NCI-H1105 treated with DMSO at 0.1 percent for 48 hours (cell line): ENCODE measurements at places on chromosomes 4 and X.
A peak's percentile ranks its signal among the peaks of the same experiment; 100 is the strongest.

GRCh38 chr4:42512226-42512625 is 114.9 kb downstream of the SHISA3 start:
- DNase-seq = no peak

DNA sequence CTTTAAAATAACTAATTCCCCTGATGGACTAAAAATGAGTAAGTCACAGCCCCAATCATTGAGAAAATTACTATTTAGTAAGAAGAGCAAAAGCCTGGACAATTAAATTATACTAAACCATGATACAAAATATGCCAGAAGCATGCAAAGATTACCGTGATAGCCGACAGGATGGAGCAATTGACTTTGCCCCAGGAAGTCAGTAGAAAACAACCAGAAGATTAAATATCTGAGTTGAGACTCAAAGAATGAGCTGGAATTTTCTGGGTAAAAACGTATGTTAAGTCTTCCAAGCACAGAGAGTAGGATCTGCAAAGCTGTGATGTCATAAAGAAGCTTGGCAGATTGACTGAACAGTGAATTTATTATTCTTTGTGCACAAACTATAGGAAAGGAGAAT is 816.1 kb upstream of the TENM3 start:
- no peak for DNase-seq

DNA sequence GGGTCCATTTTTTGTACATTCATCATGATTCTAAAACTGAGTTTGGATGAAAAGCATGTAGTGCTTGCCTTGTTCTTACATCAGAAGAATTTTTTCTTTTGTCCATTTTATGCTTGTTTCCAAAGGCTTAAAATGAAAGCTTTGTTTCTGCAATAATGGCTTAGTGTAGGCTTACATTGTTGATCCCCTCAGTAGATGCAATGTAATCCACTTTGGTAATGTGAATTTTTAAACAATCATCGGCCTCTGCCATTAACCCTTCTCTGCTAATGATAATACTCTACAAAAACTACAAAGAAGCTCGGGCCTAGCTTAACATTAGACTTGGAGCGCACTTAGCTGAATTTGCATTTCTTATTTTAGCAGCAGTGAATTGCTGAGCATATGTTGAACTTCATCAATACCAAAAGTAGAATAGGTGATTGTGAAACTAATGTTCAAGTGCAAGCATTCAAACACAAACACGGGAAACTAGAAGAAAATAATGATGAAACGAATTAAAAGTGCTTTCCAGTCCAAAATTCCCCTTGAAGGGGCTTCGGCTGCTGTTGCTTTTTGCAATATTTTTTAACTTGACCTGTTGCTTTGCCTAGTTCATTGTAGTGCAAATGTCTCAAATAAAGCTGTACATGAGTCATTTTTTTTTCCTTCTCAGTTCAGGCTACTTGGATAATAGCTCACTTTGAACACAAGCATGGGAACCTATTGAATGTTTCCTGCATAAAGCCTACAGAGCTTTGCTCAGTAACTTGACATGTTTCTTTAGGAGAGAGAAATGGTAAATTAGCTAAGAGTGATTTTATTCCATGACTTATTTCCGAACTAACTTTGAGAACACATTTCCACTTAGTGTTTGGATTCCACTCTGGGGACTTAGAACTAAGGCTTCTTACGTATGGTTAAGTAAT is 66.5 kb downstream of the SLIT2 start:
- no peak for DNase-seq

DNA sequence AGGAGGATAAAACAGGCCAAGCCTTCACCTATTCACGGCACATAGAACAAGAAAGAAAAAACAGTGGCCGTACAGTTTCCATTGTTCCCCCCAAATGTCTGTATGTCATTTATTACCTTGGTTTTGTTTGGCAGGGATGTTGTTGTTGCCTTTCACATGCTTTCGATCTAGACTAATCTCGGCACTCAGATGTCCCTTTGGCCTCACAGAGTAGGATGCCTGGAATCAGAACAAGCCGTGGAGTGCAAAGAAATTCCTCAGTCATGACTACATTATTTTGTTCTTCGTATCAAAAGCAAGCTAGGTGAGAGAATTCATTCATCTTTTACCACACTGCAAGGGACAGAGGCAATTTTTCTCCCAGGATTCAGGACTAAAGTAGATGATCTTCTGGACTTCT is 106.9 kb downstream of the SMIM20 start:
- DNase-seq = no peak

- DNase-seq = no peak
Measured at GRCh38 chrX:100395781-100396180, 14.3 kb downstream of the PCDH19 start.

- DNase-seq = no peak
Measured at GRCh38 chr4:22712105-22712504, 19.4 kb downstream of the GBA3 start.

DNA sequence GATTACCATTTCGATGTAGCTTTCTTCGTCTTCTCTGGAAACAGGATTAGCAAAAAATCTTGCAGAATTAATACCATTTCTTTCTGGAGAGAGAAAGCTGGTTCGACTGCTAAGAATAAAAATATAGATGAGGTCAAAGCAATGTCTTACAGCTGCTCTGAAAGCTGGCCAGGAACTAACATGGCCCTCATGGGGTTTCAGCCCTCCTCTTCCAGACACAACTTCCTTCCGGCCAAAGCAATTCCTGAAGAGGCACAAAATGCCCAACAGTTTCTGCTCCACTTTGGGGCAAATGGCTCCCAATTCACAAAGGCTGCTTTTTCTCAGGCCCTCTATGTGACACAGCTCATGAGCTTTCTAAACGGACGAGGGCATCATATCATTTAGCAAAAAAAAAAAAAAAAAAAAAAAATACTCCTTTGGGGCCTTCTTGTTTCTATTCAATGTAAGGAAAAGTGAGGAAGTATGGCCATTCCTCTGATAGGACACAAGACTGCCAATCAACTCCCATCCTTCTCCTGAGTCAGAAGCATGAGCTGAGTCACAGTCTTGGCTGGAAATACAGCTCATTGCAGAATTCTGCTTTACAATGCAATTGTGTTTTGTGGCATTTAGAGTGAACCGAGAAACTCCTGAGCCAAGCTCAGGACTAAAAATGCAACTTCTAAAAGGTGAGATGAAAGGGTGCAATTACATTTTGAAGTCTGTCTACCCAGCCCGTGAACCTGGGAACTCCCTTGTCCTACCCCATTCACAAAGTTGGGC is 42.7 kb upstream of the CTAG2 start:
- no peak for DNase-seq

DNA sequence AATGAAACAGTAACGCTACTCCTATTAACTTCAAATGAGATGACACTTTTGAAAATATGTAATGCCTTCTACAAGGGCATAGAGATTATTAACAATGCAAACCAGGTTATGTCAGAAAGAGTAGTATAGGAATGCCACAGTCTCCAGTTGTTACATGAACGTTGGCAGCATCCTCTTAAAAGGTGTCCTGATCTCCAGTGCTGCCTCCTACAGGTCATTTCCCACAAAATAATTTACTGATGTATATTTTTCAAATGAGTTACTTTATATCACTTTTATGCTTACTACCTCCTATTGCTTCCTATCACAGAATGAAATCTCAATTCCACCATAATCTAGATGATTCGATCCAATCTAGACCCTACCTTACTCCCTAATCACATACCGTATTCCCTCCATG is 195.2 kb upstream of the EPHA5 start:
- DNase-seq = no peak

GRCh38 chrX:152637649-152638442 is at the start of gene GABRQ:
Gene GABRQ (plus strand): TSS chrX:152637895. CDS start chrX:152638203, 308 bp downstream.
- DNase-seq = peak; percentile 92

DNA sequence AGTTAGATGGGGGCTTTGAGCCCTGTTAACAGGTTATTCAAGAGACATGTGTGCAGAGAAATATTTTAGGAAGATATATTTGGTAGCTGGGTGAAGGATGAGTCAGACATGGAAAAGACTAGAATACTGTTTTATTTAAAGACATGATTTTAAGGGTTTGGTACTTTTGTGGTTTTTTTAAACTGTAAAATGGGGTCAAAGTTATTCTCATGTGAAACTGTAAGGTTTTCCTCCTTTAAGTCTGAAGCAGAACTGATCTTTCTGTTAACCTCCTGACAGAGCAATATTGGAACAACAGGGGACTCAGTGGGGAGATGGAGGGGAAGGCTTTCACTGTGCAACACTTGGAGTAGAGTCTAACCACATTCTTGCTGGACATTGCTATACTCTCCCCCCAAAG is 112.4 kb upstream of the LSM6 start:
- no peak for DNase-seq

DNA sequence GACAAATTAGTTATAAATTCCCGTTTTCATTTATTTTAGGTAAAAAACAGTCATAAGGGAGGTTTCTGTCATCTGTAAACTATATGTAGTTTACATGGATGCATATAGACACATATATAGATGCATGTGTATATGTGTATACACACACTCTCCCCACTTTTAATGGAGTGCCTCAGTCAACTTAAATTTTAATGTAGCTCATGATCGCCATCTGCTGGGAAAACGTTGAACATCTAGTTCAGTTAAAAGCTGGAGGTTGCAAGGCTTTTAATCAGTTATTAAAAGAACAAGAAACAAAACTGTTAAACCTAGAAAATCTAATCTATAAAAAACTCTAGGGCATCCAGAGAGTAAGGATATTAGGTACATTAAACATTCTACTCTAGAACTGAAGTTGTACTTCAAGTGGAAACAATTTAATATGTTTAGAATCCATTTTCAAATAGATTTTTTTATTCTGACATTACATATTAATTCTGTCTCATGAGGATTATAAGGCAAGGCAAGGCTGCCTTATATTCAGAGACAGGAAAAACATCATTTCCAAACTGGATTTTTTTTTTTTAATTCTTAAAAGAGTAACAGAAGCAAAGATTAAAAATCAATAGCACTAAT is 122.6 kb downstream of the SHISA3 start:
- DNase-seq = peak; percentile 12

DNA sequence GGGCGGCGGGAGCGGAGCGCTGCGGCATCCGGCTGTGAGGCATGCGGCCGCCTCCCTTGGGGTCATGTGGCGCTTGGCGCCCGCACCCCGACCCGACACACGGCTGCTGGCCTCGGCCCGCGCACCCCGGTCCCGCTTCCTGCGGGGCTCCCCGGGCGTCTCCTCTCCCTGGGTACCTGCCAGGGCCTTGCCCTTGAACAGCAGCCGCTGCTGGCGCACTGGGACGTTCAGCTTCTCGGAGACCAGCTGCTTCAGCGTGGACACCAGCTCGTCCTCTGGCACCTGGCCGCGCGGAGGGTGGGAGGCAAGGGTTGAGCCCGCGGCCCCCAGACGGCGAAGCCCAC is 391 bp downstream of the UBL4A start:
- DNase-seq = peak; percentile 19

DNA sequence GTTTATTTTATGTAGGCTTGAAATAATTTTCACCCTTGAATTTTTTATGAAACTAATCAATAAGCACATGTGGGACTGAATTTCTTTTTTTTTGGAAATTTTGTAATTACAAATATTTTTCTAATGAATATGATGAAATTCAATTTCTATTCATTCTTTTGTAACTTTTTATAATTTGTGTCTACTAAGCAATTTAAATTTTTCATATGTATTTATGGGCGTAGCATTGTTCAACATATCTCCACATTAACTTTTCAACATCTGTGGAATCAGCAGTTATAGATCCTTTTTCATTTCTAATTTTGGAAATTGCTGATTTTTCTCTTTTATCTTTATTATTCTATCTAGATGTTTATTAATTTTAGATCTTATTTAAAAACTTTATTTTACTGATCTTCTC is 1320.3 kb downstream of the C4orf33 start:
- no peak for DNase-seq

GRCh38 chr4:84697615-84698201 is 114.8 kb downstream of the CDS1 start:
- DNase-seq = no peak

- DNase-seq = no peak
Measured at GRCh38 chr4:14125375-14126129, 498.0 kb upstream of the BOD1L1 start.

DNA sequence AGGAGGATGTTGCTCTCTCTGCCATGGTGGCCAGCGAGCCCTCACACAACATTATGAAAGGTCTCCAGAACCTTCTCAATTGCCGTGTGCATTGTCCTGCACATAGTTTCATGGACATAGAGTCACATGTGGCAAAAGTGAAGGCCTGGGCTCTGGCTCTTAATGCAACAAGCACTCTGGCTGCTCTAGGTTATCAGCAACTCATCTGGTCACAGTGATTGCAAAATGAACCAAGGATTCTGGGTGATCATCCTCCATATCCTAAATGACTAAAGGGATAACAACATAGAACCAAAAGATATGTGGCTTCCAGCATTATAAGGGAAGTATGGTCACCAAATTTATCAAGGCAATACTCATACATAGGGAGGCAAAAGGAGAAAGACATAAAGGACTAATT is 175.2 kb downstream of the MGST2 start:
- no peak for DNase-seq

- DNase-seq = peak; percentile 77
Measured at GRCh38 chrX:108000751-108001150, 18.6 kb upstream of the TEX13B start.

GRCh38 chr4:72553540-72554337 is 15.3 kb downstream of the ADAMTS3 start:
- no peak for DNase-seq

GRCh38 chrX:118254611-118255010 is 91.3 kb upstream of the WDR44 start:
- DNase-seq = peak; percentile 52

DNA sequence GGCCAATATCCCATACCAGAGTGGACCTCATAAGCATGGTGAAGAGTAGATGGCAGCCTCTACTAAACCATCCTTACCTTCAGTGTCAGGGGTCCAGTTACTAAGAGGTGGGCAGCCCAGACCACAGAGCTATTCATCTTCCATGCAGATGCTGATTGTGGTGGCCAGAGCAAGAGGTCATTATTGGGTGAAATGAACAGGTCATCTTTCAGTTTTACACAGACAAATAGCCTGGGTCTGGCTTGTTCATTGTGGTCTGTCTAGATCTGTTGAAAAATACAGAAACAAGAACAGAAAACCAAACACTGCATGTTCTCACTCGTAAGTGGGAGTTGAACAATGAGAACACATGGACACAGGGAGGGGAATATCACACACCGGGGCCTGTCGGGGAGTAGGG is 71.3 kb downstream of the PAK3 start:
- DNase-seq = no peak

- DNase-seq = no peak
Measured at GRCh38 chr4:127400731-127401346, 231.9 kb upstream of the INTU start.

GRCh38 chrX:45822124-45822523 is 621.4 kb upstream of the DIPK2B start:
- no peak for DNase-seq

GRCh38 chr4:185810746-185811508 is 1.1 kb downstream of the SORBS2 start:
- DNase-seq = peak; percentile 5

- no peak for DNase-seq
Measured at GRCh38 chr4:99024481-99025275, 29.2 kb downstream of the METAP1 start.
